Skin of body (tissue), 3 donors: ENCODE measurements at places on chromosomes 2 and 18.

DNA sequence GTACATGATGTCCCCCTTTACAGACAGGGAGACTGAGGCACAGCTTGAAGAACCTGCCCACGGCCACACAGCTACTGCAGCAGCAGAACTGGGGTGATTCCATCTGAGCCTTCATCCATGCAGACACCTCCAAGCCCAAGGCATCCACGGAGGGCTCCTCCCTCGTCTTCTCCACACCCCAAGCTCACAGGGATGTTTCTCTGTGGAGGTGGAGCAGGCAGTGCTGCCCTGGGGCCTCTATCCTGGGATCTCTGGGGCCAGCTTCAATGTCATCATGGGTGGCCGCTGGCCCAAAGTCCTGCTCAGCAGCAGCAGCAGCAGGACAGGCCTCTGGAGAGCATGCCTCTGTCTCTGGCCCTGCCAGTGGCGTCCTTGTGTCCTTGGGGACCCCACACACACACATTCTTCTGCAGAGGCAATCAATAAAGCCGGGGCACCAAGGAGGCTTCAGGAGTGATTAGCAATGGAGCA is 31.2 kb downstream of the ADI1 start:
- DNase-seq, result no peak

GRCh38 chr18:706405-706804 is 6.0 kb downstream of the ENOSF1 start:
- DNase-seq, result no peak

- peak; percentile 15 for DNase-seq
These were observed 101.0 kb downstream of the UNC80 start for GRCh38 chr2:209872675-209873074.

DNA sequence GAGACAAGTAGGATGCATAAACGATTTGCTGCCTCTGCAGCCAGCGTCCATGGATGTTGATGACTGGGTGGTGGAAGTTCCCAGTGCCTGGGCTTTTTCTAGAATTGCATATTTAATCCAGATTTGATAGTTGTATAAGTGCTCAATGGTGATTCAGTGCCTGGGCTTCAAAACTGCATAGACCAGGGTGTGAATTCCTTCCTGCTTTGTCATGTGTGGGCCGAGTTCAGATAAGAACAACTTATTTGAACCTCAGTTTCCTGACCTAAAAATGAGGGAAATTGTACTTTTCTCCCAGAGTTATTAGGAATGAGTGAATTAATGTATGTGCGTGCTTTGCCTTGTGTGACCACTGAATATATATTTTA is 154.6 kb downstream of the WDSUB1 start:
- DNase-seq, result no peak

DNA sequence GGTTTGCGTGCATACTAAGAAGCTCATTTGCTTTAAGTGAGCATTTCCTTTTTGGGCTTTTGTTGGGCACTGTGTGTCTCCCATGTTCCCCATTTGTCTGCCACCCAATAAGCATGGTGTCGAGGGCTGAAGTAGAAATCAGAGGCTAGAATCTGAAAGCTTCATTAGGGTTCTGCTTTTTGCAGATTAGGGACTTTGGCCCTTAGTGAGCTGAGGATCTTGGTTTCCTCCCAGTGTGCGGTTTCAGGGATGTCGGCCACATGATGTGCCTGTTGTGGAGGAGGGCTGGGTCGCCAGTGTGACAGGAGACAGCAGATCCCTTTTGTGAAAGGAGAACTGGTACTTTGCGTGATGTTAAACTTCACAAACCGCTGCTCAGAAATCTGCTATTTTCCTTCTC is 41.1 kb downstream of the PLEKHB2 start:
- no peak for DNase-seq

DNA sequence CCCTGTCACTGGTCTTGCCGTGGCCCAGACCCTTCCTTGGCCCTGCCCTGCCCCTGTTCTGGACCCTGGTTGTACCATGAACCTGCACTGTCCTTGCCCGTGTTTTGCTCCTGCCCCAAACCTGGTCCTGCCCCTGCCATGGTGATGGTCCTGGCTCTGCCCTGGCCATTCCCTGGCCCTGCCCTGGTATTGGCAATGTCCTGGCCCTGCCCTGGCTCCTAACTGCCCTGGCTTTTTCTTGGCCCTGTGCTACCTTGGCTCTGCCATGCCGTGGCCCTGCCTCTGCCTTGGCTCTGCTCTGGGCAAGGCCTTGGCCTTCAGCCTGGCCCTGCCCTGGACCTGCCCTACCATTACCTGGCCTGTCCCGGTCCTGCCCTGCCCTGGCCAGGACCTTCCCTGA is 5.5 kb upstream of the ANKRD62 start:
- DNase-seq, result no peak

GRCh38 chr18:36189486-36189885 is 2.2 kb downstream of the MOCOS start:
- no peak for DNase-seq

DNA sequence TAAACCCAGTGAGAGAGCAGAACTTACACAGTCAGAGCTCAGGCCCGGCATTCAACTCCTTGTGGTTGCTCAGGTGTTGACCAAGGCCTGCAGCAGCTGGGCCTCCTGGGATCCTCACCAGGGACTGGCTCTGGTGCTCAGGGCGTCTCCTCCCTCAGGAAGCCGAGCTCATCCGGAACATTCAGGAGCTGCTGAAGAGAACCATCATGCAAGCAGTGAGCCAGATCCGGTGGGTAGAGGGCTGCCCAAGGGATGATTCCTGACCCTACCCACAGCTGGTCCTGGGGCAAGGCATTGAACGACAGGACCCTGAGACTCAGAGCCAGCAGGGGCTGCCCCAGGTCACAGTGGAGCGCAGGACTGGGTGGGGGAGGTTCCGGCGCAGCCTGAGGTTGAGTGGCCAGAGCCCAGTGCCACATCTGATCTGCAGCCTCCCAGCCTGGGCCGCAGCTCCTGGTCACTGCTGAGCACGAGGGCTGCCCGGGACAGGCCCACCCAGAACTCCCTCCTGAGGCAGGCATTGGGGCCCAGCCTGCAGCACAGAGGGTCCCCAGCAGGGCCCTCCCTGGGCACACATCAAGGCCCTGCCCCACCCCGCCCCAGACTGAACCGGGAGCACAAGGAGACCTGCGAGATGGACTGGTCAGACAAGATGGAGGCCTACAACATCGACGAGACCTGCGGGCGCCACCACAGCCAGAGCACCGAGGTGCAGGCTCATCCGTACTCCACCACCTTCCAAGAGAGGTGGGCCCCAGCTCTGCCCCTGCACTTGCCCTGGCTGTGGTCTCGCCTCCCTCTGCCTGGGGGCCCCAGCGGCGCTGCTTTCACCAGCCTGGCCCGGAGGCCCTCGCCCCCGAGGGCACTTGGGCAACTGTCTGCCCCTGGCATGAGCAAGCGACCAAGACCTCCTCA is 2.4 kb downstream of the TEKT4 start:
- no peak for DNase-seq

DNA sequence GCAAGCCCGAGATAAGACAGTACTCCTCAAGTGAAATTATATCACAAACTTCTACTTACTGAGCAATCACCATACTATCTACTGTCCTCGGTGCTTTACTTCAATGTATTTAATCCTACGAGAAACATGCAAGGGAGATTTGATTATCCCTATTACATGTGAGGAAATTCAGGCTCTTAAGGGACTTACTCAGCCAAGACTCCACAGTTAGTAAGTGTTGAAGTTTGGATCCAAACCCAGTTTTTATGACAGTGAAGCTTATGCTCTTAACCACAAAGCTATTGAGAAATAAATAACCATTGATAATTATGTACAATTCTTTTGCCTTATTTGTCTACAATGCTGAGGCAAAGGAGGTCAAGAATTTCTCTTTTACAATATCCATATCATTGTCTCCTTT is 672.9 kb upstream of the ACVR2A start:
- no peak for DNase-seq

DNA sequence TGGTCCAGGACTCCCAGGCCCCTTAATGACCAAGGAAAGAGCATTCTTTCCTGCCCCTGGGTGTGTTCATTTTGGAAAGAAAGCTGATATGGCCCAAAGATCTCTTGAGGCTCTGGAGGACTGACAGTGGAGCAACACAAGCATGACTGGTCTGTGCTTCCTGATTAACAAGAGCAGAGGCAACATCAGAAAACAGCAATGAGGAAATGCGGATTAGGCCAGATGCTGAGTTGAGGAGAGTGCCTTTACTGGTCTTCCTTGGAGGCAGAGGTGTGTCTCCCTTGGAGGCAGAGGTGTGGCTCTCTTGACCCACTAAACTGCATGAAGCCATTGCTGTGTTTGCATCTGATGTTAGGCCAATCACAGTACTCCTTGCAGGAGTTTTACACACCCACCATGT is 19.9 kb downstream of the IL36B start:
- DNase-seq, result no peak

DNA sequence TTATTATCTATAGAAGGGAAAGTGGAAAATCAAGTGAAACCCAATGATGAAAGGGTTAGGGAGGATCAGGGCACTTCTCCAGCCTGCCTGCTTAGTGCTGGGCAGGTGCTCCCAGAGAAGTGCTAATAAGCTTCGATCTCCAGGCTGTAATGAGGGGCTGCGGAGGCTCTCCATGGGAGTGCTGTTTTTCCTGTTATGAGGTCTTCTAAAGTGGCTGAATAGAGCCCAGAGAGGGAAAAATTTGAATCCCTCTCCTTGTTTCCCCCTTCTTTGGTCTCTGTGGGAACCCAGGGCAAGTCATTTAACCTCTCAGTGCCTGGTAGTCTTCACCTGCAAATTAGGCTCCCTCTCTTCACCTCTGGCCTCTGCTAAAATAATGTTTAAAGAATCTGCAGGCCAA is 351.7 kb upstream of the DCC start:
- no peak for DNase-seq

DNA sequence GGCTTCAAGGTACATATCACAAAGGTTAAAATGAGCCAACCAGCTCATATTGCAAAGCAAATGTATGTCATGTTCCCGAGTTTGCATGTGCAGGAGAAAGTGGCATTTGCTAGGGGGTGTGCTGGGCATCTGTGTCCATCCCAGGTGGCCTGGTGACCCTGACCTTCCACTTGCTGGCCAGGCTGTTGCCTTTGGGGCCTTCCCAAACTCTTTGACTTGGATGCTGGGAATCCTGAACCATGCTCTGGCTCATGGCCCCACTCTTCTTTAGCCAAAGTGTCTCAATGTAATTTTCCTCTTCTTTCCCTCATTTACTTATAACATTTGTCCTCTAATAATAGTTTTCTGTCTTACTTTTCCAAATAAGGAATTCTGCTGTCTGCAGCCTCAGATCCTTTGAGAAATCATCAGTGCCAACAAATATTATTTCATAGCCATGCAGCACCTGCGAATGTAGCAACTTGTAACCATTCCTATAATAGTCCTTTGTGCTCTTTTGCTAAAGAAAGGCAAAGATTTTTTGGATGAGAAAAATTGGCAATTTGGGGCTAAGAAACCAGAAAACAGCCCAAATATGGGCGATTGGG is 64.2 kb downstream of the MTCL1 start:
- DNase-seq, result no peak

- DNase-seq, result no peak
These were observed 32.6 kb downstream of the FASTKD2 start for GRCh38 chr2:206798000-206798399.

DNA sequence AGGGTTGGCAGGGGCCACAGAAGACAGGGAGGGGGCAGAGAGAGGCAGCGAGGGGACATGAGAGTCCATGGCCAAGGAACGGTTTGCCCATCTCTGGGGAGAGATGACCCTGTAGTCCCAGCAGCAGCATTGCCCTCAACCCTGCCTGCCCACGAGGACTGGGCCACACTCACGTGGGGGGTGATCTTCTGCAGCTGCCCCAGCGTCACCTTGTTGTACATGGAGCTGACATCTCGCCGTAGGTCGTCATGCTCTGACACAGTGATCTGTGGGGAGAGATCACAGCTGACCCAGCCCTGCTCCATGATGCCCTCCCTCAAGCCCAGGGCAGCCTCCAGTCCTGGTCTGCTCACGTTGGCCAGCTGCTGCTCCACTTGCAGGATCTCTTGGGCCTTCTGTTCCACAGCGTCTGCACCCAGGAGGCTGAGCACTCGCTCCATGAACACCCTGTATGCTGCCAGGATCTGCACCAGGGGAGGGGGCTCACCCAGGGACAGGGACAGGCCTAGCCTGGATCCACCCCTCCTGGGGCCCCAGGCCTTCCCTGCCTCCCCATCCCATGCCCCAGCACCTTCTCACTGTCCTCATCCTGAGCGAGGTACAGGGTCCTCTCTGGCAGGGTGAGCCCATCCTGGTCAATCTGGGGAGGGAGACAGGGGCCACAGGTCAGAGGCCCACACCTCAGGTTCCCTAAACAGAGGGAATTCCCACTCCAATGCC is 2.8 kb downstream of the ECEL1 start:
- no peak for DNase-seq

- DNase-seq, result no peak
These were observed 168.7 kb downstream of the ZNF804A start for GRCh38 chr2:184767059-184767458.

DNA sequence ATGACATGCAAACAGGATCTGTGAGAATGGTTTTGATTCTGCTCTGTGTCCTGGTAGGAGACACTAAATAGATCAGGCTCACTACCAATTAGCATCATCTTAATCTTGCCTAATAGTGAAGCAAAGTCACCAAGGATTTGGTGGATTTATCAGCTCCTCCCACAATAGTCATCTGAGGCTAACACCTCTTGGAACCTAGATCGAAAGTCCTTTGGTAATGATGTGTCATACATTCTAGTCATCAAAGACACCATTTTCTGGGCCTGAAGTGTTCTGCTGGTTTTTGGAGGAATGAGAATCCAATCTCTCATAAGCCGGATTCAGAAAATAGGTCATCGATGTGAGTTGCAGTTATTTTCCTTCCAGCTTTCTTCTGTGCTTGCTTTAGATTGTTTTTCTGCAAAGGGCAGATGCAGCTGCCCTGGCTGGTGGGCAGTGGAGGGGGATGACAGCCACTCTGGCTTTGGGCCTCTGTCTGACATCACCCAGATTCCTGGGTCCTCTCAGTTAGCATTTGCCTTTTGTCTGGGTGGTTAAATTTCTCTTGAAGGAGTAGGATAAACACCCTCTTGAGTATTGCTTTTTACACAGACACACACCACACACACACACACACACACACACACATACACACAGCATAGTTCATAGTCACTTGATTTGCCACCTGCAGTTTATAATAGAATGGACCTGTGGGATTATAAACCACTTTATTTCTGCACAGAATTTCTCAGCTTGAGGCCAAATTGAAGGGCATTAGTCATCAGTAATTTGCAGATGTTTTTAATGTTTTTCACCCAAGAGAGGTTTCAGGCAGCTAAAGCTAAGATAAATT is at the start of gene MYO3B:
TSS of gene MYO3B (plus strand) at position 198 of the 832 bp plus-strand sequence. CDS start at position 339, 141 bp downstream.
- DNase-seq, result peak; percentile 27

- no peak for DNase-seq
These were observed 2.1 kb downstream of the DPYSL5 start for GRCh38 chr2:26850000-26850431.

- DNase-seq, result no peak
These were observed 71.2 kb upstream of the ZNF236 start for GRCh38 chr18:76750917-76751890.
